HCT116 (cell line): ENCODE measurements at places on chromosomes 1 and 21. TPM values are rescaled to one million over a fixed set of nuclear protein-coding genes. Genes with fewer than 3 reads are reported as not detected.

GRCh38 chr1:99331636-99332035, 67.3 kb downstream of the PLPPR4 start:
- DNase-seq = no peak

- no peak for DNase-seq
These were observed 10.3 kb downstream of the BLACAT1 start for GRCh38 chr1:205445646-205445935.

DNA sequence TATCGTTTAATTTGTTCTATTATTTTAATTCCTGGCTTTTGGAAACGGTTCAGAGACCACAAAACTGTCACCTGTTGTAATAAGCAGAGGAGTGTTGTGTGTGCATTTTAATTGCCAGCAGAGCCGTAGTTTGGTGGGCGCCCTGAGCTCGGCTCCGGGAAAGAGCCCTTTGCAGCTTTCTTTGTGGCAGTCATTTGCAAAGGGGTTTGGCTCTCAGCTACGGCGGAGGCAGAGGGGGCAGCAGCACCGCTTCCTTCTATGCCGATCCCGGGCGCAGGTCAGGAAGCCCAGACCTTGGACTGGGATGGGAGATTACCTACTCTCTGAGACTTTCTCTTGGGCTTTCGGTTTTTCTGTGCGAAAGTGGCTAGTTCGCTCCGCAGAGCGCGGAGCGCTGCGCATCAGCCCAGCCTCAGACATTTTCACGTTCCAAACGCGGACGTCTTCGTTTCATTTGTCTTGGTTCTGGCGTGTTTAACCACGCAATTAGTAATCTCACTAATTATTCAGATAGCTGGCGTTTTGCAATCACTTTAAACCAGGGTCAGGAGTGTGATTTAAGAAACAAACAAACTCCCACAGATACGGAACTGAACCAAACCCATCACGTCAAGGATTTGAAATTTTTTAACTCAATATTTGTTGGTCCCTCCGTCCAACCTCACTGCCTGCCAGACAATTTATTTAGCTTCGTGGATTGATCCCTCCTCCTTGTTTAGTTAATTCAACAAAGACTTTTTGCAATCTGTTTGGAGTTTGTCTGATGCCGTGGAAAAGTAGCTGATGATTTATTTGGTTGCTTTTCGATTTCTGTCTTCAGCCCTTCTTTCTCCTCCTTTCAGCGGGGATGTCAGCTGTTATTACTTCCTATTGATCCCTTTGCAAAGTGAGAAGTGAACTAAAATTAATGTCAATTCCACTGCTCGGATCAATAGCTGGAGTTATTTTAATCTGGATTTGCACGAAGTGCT, 3.9 kb downstream of the RNF220 start:
- no peak for DNase-seq

GRCh38 chr21:42263591-42264131, 44.7 kb downstream of the ABCG1 start:
- no peak for DNase-seq

GRCh38 chr1:182256931-182257330, 134.7 kb downstream of the GLUL start:
- DNase-seq = no peak

- peak; percentile 29 for DNase-seq
These were observed 2.6 kb downstream of the SLAMF8 start for GRCh38 chr1:159829273-159829634.

LHX8 gene
- total RNA-seq = not detected

PGBD5 gene
- total RNA-seq = 0.27 TPM
